ENCODE measurements at places on chromosomes 12 and 14.

DNA sequence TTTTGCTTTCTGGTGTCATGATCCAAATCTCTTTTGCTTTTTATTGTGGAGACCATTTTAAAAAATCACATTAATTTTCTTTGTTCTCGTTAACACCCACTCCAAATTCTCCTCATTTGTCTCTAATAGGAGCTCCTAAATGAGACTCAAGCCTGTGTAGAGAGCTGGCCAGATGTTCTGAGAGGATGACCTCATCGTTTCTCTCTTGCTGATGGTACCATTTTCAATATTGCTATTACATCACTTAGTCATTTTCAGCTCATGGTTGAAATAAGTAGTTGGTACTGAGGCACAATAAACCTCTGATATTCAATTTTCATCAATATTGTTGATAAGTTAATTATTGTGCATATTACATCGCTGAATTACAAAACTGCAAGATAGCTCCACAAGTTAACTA, 31.5 kb downstream of the SPTB start:
- no peak for DNase-seq

DNA sequence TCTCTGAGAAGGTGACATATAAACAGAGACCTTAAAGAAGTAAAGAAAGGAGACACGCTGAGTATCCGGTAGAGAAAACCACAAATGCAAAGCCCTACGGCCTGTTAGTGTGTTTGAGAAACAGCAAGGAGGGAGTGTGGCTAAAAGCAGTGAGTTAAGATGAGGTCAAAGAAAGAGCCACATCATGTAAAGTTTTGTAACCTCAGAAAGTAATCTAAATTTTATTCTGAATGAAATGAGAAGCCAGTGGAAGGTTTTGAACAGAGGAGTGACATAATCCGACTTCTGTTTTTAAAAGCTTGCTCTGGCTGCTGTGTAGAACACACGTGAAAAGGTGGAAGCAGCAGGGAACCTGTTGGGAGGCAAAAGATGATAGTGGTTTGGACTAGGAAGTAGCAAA, 32.6 kb downstream of the PPP2R5E start:
- no peak for DNase-seq

- no peak for DNase-seq
These were observed 59.6 kb downstream of the MDM2 start for GRCh38 chr12:68867606-68868005.

- DNase-seq = no peak
These were observed 455.4 kb upstream of the DCN start for GRCh38 chr12:91637789-91638624.

DNA sequence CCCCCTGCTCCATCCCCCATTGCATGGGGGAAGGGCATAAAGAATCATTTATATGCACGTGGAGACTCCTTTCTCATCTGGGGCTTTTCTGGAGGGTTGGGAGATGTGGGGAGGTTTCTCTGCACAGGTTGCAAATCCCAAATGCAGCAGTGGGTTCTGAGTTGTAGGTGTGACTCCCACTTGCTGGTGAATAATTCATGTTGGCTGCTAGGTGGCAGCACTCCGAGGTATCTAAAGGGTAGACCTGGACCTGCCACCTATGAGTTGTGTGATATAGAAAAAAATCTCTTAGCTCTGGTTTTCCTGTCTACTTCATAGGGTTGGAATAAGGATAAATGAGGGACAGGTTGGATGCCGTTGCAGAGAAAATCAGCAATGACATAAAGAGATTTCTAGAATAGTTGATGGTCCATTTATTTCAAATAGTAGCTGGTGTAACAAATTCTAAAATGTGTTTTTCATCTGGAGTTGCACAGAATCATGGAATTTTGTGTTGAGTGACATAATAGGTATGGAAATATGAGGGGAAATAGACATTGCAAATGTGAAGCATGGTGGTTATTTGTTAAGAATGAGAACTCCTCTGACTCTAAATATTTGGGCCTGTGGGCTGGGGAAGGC, 4.6 kb downstream of the MARCHF9 start:
- DNase-seq = no peak

DNA sequence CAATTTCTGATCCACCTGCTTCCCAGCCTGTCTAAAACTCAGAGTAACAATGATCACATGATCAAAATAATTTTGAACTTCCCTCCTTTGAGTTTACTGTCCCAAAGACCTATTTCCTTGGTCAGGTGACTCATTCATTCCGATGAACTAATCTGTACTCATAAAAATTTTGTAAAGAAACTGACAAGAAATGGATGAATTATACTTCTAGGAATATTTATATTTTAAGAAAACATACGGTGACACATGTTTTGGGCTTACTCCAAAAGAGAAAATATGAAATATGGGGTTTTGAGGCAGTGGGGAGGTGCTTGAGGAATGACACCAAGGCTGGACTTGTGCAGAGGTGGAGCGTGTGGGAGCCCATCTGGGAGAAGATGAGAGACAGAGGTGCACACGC, 42.0 kb downstream of the GUCY2C start:
- DNase-seq = no peak

DNA sequence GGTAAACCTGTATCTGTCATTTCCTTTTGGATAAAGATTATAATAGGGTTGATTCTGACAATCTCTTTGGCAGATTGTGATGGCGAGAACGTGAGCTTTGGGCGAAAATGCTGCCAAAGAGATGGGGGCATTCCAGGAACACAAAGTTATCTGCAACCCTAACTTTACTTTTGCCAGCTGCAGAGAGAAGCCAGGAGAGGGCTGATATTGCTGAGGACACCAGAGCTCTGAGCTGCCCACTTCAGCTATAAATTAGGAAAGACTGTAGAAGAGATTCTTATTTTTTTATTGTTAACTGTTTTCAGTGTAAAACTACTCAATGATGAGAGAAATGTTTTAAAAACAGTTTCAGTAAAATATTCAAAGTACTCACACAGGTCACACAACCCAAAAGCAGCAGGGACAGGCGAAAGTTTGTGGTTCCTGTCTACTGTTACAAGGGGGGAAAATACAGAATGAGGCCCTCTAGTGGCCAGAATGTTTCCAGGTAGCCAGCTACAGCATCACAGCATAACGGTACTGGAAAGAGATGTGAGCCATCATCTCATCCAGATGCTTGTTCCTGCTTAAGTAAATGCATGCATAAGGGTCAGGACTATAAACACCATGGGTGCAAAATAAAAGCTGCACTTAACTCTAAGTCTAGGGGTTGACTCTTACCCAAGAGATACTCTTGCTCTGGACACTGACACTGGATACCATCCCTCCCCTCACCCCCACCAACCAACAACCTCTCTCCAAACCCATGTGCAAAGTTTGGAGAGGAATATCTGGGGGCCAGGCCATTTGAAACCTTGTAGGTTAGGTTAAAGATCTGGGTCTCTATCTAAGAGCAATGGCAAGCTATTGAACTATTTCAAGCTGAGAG, 498.4 kb downstream of the RMST start:
- DNase-seq = peak; percentile 1

DNA sequence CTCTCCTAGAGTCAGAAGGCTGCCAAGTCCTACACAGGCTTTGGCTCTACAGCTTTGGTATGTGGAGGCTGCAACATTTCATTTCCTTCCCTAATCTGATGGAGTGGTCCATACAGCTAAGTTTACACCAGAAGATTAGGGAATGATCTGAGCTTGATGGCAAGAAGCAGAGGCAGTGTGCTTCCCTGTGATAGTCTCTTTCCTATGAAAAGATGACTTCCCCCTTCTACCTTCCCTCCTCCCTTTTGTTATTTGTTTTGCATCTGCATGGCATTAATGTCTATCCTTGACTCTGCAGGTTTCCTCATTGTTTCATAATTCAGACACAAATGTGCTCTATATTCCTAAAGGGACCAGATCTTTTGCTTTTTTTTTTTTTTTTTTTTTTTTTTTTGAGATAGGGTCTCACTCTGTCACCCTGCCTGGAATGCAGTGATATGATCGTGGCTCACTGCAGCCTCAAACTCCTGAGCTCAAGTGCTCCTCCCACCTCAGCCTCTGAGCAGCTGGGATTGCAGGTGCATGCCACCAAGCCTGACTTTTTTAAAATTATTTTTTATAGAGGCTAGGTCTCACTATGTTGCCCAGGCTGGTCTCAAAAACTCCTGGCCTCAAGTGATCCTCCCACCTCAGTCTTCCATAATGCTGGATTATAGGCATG, 76.3 kb downstream of the GRIP1 start:
- DNase-seq = no peak

DNA sequence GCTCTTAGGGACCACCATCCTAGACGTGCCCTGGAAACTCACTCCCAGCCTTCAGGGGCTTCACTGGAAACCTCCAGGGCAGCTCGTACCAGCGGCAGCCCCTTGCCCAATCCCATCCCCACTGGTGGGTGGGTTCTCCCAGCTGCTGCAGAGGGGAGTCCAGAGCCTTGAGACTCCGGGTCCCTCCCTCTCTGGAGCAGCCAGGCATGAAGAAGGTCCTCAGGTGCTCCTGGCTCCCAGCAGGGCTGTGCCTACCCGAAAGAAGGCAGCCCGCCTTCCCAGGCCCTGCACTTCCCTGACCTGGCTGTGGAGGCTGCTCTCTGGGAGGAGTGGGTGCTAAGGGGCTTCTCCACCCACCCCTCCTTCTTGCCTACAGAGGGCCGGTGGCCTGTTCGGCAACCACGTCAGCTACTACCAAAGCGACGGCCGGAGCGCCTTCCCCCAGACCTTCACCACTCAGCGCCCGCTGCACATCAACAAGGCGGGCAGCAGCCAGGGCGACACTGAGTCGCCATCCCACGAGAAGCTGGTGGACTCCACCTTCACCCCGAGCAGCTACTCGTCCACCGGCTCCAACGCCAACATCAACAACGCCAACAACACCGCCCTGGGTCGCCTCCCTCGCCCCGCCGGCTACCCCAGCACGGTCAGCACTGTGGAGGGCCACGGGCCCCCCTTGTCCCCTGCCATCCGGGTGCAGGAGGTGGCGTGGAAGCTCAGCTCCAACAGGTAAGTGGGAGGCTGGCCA, 115.5 kb upstream of the FKBP4 start:
- DNase-seq = no peak

- no peak for DNase-seq
These were observed 1.4 kb downstream of the CALCOCO1 start for GRCh38 chr12:53725824-53726223.

GRCh38 chr12:124875803-124876132, 12.1 kb upstream of the SCARB1 start:
- no peak for DNase-seq

GRCh38 chr14:90612801-90613200, 203.4 kb downstream of the TTC7B start:
- no peak for DNase-seq

- DNase-seq = no peak
These were observed 123.9 kb downstream of the BRMS1L start for GRCh38 chr14:35949920-35950513.

DNA sequence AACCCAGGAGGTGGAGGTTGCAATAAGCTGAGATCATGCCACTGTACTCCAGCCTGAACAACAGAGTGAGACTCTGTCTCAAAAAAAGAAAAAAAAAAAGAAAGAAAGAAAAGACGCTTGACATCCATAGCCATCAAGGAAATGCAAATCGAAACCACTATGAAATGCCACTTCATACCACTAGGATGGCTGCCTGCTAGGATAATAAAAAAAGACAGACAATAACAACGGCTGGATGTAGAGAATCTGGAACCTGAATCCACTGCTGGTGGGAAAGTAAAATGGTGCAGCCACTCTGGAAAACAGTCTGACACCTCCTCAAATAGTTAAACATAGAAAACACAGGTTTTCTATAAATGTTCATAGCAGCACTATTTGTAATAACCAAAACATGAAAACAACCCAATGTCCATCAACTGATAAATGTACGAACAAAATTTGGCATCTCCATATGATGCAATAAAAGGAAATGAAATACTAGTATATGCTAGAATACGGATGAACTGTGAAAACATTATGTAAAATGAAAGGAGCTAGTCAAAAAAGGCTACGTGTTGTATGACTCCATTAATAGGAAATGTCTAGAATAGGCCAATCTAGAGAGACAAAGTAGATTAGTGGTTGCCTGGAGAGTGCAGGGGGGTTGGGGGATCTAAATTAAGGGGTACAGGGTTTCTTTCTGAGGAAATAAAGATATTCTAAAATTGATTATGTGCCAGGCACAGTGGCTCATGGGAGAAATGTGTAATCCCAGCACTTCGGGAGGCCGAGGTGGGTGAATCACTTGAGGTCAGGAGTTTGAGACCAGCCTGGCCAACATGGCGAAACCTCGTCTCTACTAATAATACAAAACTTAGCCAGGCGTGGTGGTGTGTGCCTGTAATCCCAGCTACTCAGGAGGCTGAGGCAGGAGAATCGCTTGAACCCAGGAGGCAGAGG, 9.7 kb downstream of the WSB2 start:
- DNase-seq = no peak

GRCh38 chr12:20716037-20716436, 20.9 kb downstream of the SLCO1C1 start:
- no peak for DNase-seq

GRCh38 chr12:107402041-107403022, 283.3 kb upstream of the PWP1 start:
- no peak for DNase-seq

DNA sequence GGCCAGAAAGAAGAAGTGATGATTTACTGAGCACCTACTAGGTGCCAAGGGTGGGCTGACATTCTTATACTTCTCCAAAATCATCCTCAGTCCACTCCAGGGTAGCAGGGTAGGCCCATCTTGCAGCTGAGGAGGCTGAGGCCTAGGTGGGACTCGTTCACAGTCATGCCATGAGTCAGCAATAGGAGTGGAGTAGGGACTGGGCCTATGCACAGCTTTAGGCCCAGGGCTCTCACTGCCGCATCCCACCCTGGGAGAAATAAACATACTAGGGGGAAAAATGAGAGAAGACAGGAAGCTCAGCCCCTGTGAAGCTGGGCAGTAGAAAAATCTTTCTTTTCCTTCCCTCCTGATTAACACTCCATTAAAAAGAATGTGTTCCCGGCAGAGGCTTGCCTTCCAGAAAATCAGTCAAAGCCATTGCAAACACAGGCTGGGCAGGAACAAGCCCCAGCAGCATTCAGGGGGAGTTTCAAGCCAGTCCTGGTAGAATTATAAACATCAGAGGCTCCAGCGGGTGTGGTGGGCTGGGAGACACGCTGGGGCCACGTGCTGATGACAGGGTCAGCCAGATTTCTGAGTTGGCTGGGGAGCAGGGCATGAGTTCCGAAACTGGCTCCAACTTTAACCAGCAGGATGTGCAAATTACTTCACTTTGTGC, 1.8 kb downstream of the HSPB8 start:
- DNase-seq = no peak

DNA sequence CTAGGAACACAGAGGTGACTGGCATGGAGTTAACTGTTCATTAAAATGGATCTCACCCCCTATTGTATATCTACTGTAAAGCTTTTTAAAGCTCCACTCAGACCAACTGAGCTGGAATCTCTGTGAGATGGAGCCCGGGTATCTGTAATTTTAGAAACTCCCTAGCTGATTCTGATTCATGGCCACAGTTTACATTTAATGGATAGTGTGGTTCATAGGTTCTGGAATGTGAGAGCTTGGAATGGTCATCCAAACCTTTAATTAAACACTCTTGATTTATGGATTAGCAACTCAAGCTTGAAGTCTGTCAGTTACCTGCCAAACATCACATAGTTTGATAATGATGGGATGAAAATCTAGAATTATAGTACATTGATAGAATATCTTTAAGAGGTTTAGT, 183.8 kb downstream of the SLC25A21 start:
- DNase-seq = no peak
